ENCODE measurements at places on chromosomes 1 and 21. TPM values are rescaled to one million over a fixed set of nuclear protein-coding genes. Genes with fewer than 3 reads are reported as not detected.

Gene DNALI1
- 5.3 TPM for total RNA-seq

Gene FABP3
- 146 TPM for total RNA-seq

Gene ZFP69
- total RNA-seq, result 4.4 TPM

Gene TAS1R3
- 0.32 TPM for total RNA-seq

Gene CD5L
- not detected for total RNA-seq

Gene SPATA45
- not detected for total RNA-seq

Gene ZNF683
- total RNA-seq, result not detected

Gene KCNA3
- 0.36 TPM for total RNA-seq

Gene VHLL
- total RNA-seq, result not detected

Gene CCDC17
- total RNA-seq, result 0.61 TPM

Gene PERM1
- total RNA-seq, result not detected

Gene PFKFB2
- 15.7 TPM for total RNA-seq

Gene SAMD11
- 1.8 TPM for total RNA-seq

Gene SPRR2G
- total RNA-seq, result not detected

Gene GLRX2
- total RNA-seq, result 6.0 TPM

Gene GJA5
- 9.4 TPM for total RNA-seq

Gene PDPN
- 8.0 TPM for total RNA-seq

Gene VAV3
- total RNA-seq, result 4.2 TPM

Gene NUDT4B
- total RNA-seq, result 51.4 TPM

Gene RNU1-3
- total RNA-seq, result under 0.01 TPM

Gene PPP1R15B
- total RNA-seq, result 33.8 TPM

Gene CA6
- total RNA-seq, result not detected

Gene S100A7A
- total RNA-seq, result not detected

Gene KRTAP21-2
- total RNA-seq, result not detected

Gene MCOLN3
- 0.97 TPM for total RNA-seq

Gene PEX11B
- 24.7 TPM for total RNA-seq

Gene S100A14
- total RNA-seq, result 0.36 TPM

Gene MAP10
- total RNA-seq, result 3.4 TPM

Gene TRIM67
- total RNA-seq, result under 0.01 TPM

Gene SUSD4
- total RNA-seq, result not detected

Gene PDZK1IP1
- total RNA-seq, result not detected

Gene ZMYND12
- total RNA-seq, result 1.3 TPM

Gene SMIM1
- total RNA-seq, result 2.7 TPM
